ENCODE measurements at places on chromosomes 6 and 20.
A peak's percentile ranks its signal among the peaks of the same experiment; 100 is the strongest.

DNA sequence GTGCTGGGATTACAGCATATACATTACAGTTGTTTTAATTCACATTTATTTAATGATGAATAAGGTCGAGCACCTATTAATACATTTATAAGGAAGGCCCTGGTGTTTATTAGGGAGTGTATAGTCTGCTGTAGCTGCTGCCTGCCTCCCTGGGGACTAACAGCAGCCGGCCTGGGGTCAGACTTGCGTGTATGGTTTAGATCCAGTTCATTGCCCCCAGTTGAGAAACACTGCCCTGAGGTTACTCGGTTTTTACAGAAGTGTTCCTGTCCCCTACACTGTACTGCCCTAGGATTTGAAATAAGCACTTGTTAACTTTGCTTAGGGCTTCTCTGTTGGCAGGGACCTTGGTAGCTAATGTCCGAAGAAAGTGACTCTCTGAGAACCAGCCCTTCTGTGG, 4.0 kb downstream of the TTPAL start:
- DNase-seq = no peak

DNA sequence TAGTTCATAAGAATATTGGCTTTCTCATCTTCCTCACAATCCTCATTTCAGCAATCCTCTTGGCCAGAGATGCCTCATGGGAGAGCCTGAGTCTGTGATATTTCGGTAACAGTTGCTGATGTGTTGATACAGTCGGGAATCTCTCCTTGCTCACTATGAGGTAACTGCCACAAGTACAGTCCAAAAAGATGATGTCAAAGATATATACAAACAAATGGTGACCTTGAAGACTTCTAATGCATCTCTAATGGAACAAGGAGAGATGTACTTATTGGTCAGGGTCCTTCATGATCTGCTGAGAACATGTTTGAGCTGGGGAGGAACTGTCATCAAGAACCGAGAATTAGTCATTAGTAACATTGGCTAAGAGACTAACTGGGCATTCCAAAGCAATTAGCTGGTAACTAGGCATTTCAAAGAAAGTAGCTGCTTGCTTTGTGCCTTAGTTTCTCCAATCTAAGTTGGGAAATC, 56.1 kb downstream of the FILIP1 start:
- DNase-seq = no peak

DNA sequence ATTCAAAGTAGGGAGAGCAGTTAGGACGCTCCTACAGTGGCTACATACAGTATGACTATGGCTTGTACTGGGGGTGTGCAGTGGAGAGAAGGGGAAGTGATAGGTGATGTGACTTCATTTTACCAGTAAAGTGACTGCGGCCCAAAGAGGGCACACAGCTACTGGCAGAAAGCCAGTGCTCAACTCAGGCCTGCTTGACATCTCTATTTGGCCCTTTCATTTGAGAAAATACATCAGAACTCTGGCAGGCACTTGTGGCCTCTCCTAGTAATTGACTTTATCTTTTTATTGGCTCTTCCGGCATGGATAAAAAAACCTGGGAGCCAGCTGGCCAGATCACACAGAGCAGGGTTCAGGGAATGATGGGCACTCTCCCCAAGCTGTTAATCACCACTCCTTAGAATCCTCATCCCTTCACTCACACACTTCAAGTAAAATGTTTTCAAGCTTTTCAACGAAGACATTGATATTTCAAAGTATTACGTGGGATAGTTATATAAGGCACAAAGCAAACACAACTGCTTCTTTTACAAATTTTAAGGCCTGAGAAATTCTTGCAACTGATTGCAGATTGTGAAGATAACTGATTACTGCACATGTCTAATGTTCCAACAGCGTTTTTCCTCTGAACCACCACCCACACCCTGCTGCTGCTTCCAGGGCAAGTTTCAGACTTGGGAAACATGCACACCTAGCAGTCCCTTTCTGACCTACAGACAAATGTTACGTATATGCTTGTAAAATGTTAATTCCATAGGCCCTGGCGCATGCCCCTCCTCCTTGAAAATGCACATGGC, 73.5 kb downstream of the TNFRSF21 start:
- no peak for DNase-seq

GRCh38 chr6:39441301-39441700, 118.8 kb upstream of the KCNK16 start:
- no peak for DNase-seq

DNA sequence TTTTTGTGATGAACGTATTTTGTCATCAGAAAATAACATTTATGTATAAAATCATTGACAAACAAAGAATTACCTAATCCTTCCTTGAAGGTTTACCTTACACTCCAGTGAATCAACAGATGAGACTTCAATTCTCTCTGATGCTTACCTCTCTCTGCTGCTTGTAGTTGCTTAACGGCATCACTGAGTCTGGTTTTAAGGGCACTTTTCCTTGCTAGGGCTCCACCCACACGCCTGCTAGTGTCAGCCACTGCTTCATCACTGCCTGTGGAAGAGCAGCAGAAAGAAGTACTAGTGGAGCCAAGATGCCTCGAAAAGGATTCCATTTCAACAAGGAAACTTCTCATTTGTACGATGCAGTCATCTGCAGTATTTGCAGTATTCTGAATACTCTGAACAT, 63.0 kb downstream of the FAM229B start:
- no peak for DNase-seq

DNA sequence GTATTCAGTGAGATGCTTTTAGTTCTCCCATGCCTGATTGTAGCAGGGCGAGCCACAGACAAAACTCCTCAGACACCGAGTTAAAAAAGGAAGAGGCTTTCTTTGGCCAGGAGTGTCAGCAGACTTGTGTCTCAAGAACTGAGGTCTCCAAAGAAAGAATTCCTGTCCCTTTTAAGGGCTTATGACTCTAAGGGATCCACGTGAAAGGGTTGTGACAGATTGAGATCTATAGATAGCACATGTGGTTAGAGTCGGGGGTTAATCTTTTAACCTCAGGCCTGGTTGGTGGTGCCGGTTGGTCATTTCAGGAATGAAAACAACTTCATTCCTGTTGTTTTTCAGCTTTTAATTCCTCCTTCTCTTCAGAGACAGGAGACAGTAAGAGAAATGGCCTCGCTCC, 168.8 kb upstream of the GRIK2 start:
- no peak for DNase-seq

GRCh38 chr20:30811885-30812671, 445.4 kb upstream of the DEFB115 start:
- DNase-seq = peak; percentile 85

DNA sequence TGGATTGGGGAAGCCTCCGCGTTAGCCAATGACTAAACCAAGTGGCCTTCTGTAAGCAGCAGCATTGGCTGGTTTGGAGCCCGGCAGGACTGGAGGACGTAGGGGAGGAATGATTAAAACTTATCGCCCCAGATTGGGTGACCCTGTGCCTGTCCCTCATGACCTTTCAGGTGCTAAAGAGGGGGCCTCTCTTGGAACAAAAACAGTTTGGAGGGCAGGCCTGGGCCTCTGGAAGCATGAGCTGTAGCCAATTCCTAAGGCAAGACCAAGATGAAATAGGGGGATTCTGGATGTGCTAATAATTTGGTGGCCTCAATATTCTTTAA, 1.4 kb downstream of the GMPR start:
- DNase-seq = no peak

- no peak for DNase-seq
Measured at GRCh38 chr6:112296122-112296521, 41.8 kb upstream of the LAMA4 start.

DNA sequence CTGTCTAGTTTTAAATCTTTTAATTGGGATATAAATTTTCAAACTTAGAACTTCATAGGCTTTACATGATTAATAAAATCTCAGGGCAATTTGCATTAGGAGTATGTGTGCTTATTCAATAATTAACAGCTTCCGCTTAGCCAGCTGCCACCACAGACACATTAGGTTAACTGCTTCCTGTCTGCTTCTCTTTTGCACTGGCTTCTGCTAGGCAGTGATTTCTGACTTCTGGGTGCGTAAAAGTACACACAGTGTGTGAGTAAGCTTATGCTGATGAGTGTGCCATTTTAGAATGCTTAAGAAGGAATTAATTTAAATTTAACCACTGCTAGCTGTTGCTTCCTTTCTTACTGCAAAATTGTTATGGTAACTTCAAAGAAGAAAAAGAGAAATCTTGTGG, 73.9 kb downstream of the F13A1 start:
- no peak for DNase-seq

DNA sequence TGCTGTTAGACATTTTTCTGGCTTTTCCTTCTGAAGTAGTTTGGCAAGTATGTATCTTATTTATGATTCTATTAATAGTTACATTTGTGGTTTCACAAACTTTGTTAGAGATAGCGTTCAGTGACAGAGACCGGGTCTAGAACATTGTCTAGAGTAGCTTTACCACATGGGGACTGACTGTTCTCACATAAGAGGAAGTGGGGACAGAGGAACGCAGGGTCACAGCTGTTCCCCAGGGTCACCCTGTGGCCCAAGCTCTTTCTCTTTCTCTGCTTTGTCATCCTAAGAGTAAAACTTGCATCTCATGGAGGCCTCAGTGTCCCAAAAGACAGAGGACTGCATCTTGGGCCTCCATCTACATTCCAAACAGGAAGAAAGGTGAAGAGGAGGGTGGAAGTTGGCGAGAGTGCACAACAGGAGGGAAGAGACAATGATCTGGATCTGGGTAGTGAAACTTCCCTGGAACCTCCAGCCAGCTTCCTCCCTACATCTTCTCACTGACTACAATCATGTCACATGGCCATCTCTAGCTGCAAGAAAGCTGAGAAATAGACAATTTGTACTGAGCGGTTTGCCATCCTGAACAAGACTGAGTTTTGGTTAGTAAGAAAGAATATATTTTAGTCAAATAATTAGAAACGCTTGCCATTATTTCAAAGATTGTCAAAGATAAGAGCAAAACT, 645.8 kb upstream of the ARID1B start:
- no peak for DNase-seq

Data from cardiac septum (tissue), 1 donor.